Epithelial cell of proximal tubule (primary cell): ENCODE measurements at places on chromosomes 13 and 19. TPM values are rescaled to one million over a fixed set of nuclear protein-coding genes. Genes with fewer than 3 reads are reported as not detected.

JOSD2 gene
- 16.1 and 36.4 TPM in 2 replicates for total RNA-seq

TMEM150B gene
- not detected in 2 replicates for total RNA-seq

CAPN12 gene
- 0.51 and 7.3 TPM in 2 replicates for total RNA-seq

ZNF560 gene
- 0.92 and 2.5 TPM in 2 replicates for total RNA-seq

CELF5 gene
- total RNA-seq, result not detected in 2 replicates

MAP4K1 gene
- 0.43 and 3.1 TPM in 2 replicates for total RNA-seq
